Fibroblast of skin of back (primary cell): ENCODE measurements at places on chromosomes 1 and 21.

DNA sequence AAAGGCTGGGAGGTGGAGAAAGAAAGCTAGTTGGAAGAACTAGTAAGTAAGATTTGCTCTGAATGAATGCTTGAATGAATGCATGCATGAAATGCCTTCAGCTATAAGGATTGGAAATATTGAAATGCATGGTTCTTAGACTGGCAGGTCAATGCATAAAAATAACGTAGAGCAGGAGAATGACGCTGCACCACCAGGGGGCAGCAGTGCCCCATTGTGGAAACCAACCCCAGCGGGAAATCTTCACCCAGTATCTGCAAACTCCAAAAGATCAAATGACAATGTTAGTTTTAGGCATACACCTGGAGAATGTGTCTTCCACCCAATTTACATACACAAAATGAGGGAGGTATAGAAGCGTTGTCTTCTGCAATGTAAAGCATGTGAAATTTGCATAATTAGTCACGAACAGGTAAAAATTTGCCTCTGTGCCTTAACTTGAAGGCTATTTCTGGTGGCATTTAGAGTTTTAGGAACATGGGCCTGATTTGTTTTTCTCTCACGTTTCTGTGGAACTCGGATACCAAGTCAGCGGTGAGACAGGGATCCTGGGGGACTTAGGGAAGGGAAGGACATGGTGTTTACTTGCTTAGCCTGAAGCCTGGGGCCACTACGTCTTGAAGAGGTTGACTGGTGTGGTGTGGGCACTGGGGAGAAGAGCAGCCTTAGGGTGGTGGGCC lies 78.6 kb downstream of the HHAT start:
- DNase-seq: peak; percentile 51

- no peak for DNase-seq
Measured at GRCh38 chr1:199955235-199955634, 72.3 kb upstream of the NR5A2 start.

- DNase-seq: no peak
Measured at GRCh38 chr1:97936976-97937375, 16.1 kb upstream of the DPYD start.

GRCh38 chr1:28010969-28011368 lies 51.2 kb downstream of the XKR8 start:
- no peak for DNase-seq

DNA sequence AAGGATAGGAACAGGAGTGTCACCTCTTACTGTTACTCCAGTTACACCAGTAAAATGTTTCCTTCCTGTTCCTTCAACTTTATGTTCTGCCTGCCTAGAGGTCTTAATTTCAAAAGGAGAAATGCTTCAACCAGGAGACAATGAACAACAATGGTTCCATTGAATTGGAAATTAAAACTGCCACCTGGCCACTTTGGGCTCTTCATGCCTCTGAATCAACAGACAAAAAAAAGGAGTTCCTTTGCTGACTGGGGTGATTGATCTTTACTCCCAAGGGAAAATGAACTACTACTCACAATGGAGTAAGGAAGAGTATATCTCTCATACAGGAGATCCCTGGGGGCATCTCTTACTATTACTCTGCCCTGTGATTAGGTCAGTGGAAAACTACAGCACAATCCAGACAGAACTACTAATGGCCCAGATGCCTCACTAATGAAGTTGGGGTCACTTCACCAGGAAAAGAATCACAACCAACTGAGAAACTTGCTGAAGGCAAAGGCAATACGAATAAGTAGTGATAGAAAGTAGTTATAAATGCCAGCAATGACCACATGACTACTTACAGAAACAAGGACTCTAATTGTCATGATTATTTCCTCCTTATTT lies 76.6 kb upstream of the PRDX6 start:
- DNase-seq: no peak

DNA sequence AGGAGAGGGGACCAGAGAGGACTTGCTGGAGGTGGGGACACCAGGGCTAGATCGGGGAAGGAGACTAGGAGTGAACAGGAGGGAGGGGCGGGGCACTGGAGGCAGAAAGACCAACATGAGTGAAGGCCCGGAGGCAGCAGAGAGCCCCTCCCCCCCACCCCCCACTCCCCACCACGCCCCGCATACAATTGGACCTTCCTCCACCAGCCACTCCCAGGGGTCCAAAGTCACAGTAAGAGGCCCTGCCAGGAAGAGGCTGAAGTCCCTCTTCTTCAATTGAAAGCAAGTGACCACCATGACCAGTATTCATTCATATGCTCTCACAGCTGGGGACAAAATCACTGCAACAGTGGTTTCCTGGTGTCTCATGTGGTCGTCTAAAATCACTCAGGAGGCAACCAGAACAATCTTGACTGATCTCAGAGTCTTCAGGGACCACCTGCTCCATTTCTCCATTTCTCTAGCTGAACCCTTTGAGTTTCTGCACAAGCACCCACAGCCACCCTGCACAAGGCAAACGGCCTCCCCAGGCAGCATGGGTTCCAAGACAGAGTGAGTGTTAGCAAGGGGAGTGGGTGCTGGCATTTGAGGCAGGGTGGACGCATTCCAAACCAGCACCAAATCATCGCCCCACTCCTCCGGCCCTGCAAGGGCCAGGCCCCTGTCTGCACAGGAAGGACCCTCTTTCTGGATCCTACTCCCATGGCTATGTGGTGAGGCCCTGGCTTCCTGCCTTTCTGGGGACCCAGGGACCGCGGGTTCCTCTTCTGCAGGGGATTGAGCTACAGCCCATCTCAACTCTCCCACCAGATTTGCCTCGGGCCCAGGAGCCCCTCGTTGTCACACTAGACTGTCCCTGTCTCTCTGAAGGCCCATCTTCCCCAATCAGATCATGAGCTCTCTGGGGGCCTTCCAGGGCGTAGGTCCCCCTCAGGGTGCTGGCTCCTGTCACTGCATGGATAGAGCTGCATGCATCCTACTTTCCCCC lies 17.0 kb downstream of the LAPTM5 start:
- no peak for DNase-seq

DNA sequence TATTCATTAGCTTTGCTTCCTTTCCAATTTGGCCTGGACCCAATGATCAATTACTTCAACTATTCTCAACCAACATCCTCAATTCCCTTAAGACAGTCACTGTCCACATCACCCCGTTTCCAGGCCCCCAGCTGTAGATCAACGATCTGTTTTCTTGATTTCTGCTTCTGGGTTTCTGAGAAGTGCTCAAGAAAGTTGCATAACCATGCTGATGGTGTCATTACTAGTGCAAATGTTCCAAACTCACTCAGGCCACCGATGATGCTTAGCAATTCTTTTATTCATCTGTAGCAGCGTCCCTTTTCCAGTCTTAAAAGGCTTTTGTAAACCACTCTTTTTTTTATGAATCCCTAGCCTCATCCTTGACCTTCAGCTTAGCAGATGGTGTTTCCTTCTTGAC lies 155.8 kb upstream of the PTGFR start:
- no peak for DNase-seq

DNA sequence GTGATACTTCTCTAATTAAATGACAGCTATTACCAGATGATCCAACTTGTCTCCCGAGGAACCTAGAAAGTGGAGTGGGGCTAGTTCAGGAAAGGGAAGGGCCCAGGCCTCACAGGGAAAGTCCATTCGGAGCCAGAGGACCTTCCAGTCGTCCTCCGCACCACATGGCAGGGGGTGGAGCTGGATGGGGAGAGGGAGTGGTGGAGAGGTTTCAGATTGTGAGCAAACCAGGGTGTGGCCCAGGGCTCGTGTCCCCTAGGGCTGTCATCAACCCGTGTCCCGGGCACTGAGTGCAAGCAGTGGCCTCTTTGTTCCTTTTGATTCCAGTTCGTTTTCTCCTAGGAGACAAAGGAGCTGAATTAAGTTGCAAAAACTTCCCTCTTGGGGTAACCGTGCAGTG lies 114.9 kb downstream of the HUNK start:
- peak; percentile 14 for DNase-seq
